Breast epithelium (tissue), 4 donors: ENCODE measurements at places on chromosomes 11 and 22. TPM values are rescaled to one million over a fixed set of nuclear protein-coding genes. Genes with fewer than 3 reads are reported as not detected.

Gene TBX10
- total RNA-seq = not detected

Gene PAAF1
- total RNA-seq = 8.5 TPM

GRCh38 chr22:34776817-34777216 is 289.1 kb upstream of the ISX start:
- DNase-seq = no peak

Gene FAM180B
- total RNA-seq = 11.2 TPM

DNA sequence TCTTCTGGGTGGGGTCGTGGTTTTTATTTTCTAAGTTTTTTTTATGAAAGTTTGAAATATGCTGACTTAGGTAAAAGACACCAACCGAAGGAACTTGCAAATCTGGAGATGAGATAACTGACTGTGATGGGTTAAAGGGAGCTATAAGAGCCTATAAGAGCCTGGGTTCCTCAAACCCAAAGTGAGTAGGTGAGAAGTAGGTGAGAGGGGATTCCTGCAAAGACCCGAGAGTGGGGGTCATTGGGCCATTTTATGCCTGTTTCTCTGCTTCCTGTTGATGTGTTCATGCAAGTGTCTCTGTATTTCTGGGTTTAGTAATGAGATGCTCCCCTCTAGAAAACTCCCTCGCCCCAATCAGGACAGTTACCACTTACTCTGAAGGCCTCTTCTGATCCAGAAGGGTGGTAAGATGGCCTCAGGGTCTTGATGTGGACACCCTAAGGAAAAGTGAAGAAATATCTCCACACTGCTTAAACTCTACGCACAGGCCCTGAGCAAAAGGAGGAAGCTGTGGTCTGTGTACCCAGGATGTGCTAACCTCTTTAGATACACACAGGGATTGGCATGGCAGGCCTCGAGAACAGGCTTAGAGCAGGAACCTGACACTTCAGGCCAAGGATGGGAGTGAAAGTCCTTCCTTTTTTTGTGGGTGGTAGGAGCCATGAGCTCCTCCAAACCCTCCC is 1.8 kb downstream of the FLI1 start:
- DNase-seq = no peak

- DNase-seq = no peak
Measured at GRCh38 chr11:120517801-120518291, 6.3 kb downstream of the GRIK4 start.
